ENCODE measurements at places on chromosomes 1 and 21. TPM values are rescaled to one million over a fixed set of nuclear protein-coding genes. Genes with fewer than 3 reads are reported as not detected.

LORICRIN gene
- total RNA-seq = not detected

PROK1 gene
- not detected for total RNA-seq

C1orf94 gene
- not detected for total RNA-seq

MTMR11 gene
- total RNA-seq = 3.1 TPM

G0S2 gene
- total RNA-seq = 98.9 TPM

SPAG17 gene
- total RNA-seq = 0.78 TPM

C4BPB gene
- total RNA-seq = not detected

FMN2 gene
- total RNA-seq = not detected

C4BPA gene
- not detected for total RNA-seq

LRRC53 gene
- not detected for total RNA-seq

CRP gene
- total RNA-seq = not detected

EVA1C gene
- total RNA-seq = 8.9 TPM

ZNF644 gene
- 78.3 TPM for total RNA-seq

CRB1 gene
- total RNA-seq = 0.07 TPM

TRIM67 gene
- total RNA-seq = not detected

DHDDS gene
- 48.5 TPM for total RNA-seq

TAL1 gene
- total RNA-seq = not detected

Measured in nasal cavity respiratory epithelium epithelial cell of viscerocranial mucosa (primary cell).